NAMALWA (cell line): ENCODE measurements at places on chromosomes 4 and X.
A peak's percentile ranks its signal among the peaks of the same experiment; 100 is the strongest.

- DNase-seq: no peak
These were observed 72.0 kb downstream of the FAT1 start for GRCh38 chr4:186651624-186652023.

- DNase-seq: peak; percentile 77
These were observed 606.0 kb downstream of the BCOR start for GRCh38 chrX:39491548-39492297.

DNA sequence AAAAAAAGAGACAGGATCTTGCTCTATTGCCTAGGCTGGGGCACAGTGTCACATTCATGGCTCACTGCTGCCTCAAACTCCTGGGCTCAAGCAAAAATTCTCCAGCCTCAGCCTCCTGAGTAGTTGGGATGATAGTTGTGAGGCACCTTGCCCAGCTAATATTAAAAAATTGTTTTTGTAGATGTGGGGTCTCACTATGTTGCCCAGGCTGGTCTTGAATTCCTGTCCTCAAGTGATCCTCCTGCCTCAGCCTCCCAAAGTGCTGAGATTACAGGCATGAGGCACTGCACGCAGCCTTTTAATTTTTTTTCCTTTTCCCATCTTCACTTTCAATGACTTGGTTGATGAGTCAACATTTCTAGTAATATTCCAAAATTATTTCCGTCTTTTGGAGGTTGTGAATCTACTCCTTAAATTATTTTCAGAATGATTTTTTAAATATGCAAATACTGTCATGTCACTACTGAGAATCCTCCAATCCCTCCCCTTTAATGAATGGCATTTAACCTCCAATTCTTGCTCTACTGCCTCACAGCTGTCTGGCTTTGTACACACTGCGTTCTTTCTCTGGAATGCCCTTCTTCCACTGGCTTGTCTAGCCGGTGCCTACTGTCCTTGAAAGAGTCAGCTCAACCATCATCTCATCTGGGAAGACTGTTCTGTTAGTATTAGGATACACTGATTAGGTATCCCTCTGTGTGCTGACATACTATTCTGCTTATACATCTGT lies 27.5 kb upstream of the DCTD start:
- no peak for DNase-seq

DNA sequence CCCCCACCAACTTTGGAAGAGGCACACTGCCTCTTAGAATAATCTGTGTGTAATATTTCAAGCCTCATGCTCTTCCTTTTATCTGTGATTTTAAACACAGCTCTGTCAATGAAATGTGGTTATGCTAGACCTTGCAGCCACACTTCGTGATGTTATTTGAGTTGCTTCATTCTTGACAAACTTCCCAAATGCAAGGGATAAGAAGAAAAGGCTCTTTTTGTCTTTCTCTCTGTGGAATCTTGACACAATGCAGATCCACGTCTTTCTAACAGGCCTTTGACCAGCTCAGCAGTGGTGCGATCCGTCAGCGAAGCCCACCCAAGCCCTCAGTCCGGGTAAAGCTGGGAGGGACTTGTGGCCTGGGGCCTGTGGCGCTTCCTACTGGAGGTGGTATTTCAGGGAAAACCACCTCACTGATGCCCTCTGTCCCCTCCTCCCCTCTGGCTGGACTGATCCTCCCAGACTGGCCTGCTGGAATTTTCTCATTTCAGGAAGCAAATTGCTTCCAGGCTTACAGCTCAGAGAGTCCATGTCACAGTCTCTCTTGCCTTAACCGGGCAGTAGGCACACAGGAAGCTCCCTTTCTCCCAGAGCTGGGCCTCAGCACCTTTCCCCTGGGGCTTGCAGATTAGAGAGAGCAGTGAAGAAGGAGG lies 19.5 kb upstream of the CCKAR start:
- no peak for DNase-seq

DNA sequence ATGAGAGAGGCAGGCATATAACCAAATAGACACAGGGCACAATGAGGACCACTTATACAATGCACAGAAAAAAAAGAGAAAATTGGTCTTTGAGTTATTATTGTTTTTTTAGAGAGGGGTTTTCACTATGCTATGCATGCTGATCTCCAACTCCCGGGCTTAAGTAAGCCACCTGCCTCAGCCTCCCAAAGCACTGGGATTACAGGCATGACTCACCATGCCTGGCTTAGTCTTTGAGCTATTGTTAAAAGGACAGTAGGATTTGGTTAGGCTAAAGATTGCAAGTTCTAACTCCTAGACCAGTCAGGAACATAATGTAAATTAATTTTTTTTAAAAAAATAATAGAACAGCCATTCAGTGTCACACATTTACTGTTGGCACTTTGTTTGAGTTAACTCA lies 340.1 kb downstream of the GPAT3 start:
- DNase-seq: no peak

- no peak for DNase-seq
These were observed 104.3 kb downstream of the CORIN start for GRCh38 chr4:47733302-47734175.

GRCh38 chr4:79255793-79256192 lies 70.1 kb downstream of the NAA11 start:
- no peak for DNase-seq

DNA sequence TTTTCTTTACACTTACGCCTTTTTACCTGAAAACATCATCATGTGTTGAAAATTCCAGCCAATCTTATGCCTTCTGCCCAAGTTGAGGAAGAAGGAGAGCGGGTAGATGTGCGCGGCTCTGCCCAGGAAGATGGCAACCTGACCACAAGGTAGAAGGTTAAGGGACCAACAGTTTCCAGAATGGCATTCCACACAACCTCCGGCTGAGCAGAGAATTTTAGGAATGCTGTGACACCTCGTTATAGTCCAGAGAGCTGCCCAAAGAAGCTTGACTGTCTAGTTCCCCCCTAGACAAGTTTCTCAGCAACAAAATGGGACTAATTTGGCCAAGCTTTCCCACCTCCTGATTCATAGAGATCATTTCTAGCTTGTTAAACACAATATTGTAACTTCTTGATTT lies 75.1 kb downstream of the CHST7 start:
- no peak for DNase-seq
